Parietal lobe (tissue), 2 donors: ENCODE measurements at places on chromosomes 1 and 21. TPM values are rescaled to one million over a fixed set of nuclear protein-coding genes. Genes with fewer than 3 reads are reported as not detected.

LIN28A gene
- not detected for total RNA-seq

MTARC2 gene
- total RNA-seq = 8.1 TPM

FAM167B gene
- not detected for total RNA-seq

RGS16 gene
- total RNA-seq = 0.94 TPM

INKA2 gene
- total RNA-seq = 2.8 TPM
